ENCODE measurements at places on chromosomes 5 and 9.

DNA sequence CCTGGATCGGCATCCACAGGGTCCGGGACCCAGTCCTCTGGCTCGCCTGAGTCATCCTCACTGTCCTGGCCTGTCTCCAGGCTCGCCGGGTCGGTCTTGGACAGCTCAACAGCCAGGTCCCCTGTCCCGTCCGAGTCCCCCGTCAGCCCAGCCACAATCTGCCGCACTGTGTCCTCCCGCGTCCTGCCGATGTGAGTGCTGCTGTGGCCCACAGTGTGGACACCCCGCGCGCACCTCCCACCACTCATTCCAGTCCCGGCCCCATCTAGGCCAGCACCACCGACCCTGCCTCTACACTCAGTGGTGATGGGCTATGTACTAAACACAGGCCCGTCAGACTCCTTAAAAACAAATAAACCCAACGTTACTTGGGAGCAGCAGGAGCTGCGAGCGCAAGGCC, 6.7 kb downstream of the ANAPC2 start:
- no peak for DNase-seq

DNA sequence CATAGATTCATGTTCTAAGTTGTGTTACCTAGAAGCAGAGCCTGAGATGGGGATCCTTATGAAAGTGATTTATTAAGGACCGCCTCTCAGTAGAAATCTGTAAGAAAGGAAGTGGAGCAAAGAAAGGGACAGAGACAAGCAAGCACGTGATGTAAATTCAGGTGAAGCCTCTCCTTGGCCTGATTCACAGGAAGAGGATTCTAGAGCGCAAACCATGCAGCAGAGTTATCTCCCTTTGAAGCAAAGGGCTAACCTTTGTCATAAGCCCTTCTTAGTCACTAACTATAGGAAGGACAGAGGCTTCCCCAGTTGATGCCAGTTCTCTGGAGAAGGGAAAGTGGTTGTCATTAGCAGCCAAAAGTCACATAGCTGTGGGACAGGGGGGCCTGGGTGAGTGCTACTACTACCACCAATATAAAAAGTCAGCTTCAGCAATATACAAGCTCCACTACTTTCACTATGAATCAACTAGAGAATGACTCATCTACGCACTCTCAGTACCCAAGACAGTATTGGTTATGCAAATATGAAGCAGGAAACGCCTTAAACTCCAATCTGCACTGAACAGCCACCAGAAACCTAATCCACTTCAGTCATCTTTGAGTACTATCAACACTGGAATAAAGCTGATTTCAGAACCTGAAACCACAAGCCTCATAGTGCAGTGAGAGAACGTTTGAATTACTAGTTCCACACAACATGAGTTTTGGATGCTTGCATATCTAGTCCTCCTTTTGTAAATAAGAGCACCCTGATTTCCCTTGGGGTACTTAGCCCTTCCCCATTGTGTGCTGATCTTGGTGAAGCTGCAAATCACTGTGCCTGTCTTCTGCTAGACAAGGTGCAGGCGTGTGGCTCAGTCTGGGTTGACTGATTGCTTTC, 162.7 kb downstream of the ZNF608 start:
- no peak for DNase-seq

GRCh38 chr5:122842016-122842580, 3.3 kb upstream of the SNX24 start:
- DNase-seq, result no peak

GRCh38 chr5:142866563-142867275, 96.5 kb downstream of the ARHGAP26 start:
- DNase-seq, result peak; percentile 35

DNA sequence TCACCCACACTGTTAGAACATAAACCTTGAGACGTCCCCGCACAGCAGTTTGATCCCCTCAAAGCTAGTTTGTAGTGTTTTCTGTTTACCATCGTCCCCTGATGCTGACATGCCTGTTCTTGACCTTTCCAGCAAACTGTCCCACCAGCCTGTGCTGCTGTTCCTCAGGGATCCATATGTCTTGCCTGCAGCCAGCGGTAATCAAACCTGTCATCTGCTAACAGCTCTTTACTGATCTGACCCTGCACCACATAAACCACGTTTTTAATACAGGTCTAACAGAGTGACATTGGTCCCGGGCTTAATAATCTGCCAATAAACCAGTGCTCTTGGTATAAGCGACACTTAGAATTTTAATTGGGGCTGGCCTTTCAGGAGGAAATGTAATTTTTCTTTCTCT, 34.7 kb downstream of the PPIC start:
- DNase-seq, result no peak

- no peak for DNase-seq
Measured at GRCh38 chr9:78856781-78857180, 559.9 kb downstream of the PSAT1 start.

GRCh38 chr5:99808657-99809230, 726.4 kb upstream of the FAM174A start:
- DNase-seq, result no peak

GRCh38 chr9:109108318-109108717, 11.4 kb downstream of the TMEM245 start:
- no peak for DNase-seq

GRCh38 chr9:122236681-122237080, 7.9 kb upstream of the LHX6 start:
- no peak for DNase-seq

DNA sequence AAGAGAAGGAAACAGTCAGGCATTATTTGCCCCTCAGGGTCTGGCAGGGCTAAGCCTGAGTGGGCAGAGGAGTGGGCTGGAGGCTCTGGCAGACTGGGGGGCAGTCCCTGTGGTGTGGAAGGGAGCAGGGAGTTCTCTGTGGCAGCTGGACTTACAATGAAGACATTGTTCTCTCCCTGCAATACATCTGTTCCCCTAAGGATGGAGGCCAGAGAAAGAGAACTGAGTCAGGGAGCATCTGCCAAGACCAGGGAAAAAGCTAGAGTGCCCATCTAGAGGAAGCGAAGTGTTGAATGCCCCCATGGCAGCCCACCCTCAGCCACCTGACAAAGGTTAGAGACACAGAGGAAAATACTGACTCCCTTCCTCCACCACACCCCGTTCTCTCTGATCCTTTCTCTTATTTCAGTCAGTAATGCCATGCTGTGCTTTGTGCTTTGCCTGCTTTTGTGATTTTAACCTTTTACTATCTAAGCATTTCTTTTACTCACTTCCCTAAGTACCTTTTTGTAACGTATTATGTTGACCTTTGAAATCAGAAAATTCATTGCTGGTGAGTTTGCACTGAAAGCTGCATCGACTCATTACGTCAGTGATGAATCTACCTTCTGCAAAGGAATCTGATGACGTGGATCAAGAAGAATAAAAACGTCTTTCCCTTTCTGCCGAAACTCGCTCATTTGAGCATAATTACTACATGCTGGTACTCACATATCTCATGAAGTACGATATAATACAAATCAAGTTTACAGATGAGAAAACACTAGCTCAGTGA, 76.0 kb downstream of the ACTL7B start:
- DNase-seq, result no peak

GRCh38 chr9:130694205-130694604, 625 bp downstream of the EXOSC2 start:
- DNase-seq, result no peak

DNA sequence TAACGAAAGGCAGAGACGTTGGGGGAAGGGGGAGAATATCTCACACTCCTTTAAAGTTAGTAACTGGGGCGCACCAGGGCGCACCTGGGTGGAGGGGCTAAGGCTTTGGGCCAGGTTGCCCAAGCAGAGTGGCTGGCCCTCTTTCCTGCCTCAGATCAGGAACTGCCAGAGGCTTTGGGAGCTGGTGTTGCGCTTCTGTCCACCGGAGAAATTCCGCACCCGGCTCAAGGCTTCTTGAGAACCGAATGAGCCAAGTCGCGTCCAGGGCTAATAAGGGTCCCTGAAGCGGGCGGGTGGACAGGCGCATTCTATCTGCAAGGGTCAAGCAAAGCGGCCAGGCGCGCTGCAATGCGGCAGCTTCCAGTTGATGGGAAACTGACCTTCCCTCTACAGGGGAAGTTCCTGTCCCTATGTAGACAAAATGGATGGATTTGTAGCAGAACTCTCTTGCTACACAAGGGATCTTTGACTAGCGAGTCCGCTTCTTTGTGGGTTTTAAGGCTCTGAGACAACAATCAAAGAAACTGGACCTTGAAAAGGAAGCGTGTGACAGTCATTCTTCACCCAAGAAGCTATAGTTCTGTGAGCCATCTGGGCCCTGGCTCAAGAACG, 5.5 kb downstream of the PAX5 start:
- no peak for DNase-seq

DNA sequence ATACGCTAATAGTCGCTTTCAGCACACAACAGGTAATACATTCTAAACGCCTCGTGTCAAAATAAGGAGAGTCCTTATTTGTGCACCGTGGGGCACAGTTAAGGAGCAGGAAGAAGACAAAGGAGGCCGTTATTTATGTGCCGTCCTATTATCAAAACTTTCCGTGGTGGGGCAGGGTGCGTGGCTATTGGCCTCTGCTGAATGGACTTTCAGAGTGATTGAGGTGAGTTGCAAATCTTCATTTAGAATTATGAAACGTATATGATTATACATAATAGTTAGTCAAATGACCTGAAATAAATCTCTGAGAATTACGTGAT, 833 bp downstream of the C5orf24 start:
- no peak for DNase-seq

GRCh38 chr9:35350212-35350611, 139.7 kb upstream of the RUSC2 start:
- DNase-seq, result no peak

GRCh38 chr9:135958485-135958884, 2.7 kb downstream of the UBAC1 start:
- DNase-seq, result no peak

- no peak for DNase-seq
Measured at GRCh38 chr5:170181902-170182301, 50.9 kb upstream of the C5orf58 start.

- no peak for DNase-seq
Measured at GRCh38 chr9:107222020-107222522, 61.0 kb upstream of the RAD23B start.

- no peak for DNase-seq
Measured at GRCh38 chr9:32349013-32349412, 35.4 kb upstream of the ACO1 start.

DNA sequence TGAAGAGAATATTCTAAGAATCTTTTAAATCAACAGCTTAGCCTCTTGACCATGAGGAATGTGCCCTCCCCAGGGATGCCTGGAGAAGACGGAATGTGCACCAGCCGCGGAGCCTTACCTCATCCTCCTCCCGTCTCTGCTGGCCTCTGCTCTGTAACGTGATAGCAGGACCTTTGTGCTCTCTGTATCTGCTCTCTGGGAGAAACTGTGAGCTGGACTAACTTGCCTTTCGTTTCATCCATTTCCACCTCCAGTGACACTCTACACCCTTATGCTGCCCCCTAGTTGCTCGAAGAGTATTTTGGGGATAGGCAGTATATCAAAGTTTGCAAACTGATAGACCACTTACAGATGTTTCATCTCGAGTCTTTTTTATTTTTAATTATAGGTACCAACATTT, 141.4 kb downstream of the NPR3 start:
- DNase-seq, result no peak

- no peak for DNase-seq
Measured at GRCh38 chr9:114278881-114279570, 43.9 kb upstream of the ORM1 start.

DNA sequence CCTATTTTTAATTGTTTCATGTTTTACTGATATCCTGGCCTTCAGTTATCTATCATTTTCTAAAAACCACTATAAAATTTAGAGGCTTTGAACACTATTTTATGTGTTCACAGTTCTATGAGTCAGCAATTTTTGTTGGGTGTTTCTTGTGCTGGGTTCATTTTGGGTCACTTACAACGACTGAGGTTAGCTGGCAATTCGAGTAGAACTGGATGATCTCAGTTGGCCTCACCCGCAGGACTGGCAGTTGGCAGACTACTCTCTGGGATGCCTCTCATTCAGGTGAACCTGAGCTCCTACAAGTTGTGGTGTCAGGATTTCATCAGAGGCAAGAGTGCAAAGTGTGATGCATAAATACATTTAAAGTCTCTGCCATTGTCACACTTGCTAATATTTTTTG, 151.0 kb upstream of the PAPPA start:
- no peak for DNase-seq

DNA sequence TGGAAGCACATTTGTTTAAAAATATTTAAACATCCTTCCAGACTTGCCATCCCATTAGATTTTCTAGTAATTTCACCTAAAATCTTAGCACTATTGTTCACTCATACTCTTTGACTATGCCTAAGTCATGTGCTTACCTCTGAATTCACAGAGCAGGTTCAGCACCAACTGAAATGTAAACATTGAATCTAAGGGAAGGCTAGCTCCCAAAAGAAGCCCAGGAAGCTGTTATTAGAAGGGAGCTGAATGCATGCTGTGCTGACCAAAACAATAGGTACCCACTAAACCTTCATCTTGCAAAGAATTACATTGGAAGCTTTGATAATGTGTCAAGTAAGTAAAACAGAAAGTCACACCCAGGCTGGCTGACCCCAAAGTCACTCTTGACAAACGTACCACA, 571.3 kb downstream of the GABRG2 start:
- no peak for DNase-seq

DNA sequence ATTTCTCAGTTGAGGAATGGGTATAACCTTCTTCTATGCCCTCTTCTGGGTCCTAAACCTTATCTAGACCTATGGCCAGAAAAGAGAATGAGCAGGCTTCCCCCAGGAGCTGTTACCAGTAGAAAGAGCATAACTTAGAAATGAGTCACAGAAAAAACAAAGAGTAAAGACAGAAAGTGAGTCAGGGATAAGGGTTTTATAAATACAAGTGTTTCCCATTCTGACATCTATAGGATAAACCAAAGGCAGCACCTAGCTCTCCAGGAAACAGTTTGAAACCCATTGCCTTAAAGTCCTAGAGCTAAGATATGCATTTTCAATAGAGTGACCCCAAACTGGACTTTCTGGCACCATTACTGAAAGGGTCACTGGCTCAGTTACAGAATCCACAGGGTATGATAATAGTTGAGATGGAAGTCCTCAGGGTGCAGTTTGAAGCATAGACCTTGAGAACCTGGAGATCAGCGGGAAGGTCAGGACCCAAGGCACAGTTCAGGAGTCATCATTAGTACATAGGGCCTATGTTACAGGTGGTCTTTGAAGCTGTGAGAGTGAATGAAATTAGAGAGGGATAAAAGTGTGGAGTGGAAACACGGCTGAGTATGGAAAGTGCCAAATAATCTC, 42.7 kb upstream of the LIFR start:
- DNase-seq, result no peak
